Retina (tissue), 1 donor: ENCODE measurements at places on chromosomes 4 and X.

GRCh38 chr4:118289794-118290193 lies 63.0 kb downstream of the PRSS12 start:
- DNase-seq = no peak

GRCh38 chrX:151713849-151714248 lies 2.0 kb upstream of the FATE1 start:
- DNase-seq = no peak

DNA sequence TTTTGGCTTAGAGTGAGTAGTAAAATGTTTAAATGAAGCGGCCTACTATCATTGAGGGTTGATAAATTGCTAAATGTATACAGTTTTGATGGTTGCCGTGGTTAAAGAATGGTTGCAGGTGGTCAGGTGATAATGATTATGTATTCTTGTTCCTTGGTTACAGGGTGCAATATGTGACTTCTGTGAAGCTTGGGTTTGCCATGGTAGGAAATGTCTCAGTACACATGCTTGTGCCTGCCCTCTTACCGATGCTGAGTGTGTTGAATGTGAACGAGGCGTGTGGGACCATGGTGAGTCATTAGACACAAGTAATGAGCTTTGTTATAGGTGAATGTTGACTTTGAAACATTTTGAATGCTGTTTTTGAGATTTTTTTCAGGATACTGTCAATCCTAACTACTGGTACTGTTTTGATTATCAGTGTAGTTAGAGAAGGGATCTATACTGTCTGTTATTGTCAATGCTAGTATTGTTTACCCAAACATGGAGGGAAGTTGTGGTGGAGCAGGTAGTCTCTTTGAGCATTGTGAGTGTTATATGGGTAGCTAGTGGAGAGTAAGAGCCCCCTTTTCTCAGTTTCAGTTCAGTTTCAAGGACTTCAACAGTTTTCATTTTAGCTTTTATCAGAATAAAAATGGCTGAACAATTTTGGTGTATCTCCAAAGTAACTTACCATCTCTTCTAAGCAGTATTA lies 8.9 kb downstream of the ZNF330 start:
- DNase-seq = no peak

GRCh38 chr4:118712872-118713271 lies 27.7 kb downstream of the METTL14 start:
- no peak for DNase-seq

GRCh38 chr4:59570860-59571476 lies 1629.2 kb upstream of the ADGRL3 start:
- DNase-seq = no peak

- DNase-seq = no peak
Measured at GRCh38 chr4:82293304-82293703, 80.5 kb downstream of the HNRNPD start.

DNA sequence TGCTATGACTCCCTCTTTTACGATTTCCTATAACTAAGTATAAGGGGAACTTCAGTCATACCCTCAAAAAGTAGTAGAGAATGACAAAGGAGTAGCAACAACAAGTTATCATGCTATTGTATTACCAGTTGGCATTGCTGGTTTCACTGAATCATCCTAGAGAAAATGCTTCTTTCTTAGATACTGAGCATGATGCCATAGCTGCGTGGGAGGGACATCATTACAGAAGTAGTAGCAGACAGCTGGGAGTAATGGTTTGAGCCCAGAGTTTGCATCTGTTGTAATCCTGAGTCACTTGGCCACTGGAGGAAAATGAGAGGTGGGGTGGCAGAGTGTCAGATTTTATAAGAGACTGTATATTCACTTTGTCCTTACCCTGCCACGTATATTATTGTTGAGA lies 38.6 kb downstream of the MTMR1 start:
- no peak for DNase-seq

- no peak for DNase-seq
Measured at GRCh38 chr4:21645776-21646175, 302.8 kb downstream of the KCNIP4 start.

GRCh38 chrX:65667157-65667502 lies 324 bp upstream of the MSN start:
- DNase-seq = peak; percentile 6

DNA sequence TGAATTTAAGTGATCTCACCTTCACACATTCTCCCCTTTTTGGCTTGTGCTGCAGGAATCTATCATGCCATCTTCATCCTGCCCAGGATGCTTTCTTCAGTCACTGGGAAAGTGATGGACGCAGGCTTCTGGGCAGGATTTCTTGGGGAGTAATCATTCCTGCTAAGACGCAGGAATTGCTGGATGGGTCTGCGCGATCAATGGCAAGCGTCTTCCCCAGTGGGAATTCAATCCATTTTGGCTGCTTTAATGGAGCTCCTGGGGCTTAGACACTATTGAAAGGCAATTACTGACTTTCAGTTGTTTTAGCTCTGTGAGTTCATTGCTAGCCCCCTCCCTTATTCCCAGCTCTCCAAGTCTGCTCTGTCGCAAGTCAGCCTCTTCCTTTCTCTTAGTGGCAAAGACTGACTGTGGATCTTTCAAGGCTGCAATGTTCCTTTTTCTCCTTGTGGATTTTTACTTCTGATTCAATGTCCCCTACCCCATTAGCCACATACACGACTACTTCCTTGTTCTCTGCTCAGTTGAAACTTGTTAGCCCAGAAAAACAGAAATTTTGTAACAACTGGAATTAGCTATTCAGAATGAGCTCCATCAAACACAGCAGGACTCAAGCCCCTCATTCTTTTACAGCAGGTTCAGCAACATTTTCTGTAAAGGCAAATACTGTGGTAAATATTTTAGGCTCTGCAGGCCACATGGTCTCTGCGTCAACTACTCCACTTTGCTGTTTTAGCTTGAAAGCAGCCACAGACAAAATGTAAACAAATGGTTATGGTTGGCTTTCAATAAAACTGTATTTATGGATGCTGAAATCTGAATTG lies 154.9 kb downstream of the ASB9 start:
- DNase-seq = peak; percentile 28

DNA sequence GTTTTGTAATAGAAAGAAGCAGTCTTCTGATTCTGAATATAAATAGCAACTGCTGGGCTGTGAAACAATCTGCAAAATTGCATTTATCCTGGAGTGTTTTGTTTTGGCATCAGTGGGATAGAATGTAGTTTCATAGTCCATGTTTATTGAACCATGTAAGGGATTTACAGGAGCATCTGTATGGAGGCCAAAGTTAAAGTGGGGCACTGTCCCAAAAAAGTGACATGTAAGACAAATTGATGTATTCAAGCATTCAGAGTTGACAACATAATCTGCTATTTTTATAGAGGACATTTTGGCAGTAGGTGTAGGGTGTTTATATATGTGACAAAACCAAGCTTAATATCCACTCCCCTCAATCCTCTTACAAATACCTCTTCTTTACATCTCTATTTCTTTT lies 200.5 kb upstream of the ANK2 start:
- DNase-seq = no peak

DNA sequence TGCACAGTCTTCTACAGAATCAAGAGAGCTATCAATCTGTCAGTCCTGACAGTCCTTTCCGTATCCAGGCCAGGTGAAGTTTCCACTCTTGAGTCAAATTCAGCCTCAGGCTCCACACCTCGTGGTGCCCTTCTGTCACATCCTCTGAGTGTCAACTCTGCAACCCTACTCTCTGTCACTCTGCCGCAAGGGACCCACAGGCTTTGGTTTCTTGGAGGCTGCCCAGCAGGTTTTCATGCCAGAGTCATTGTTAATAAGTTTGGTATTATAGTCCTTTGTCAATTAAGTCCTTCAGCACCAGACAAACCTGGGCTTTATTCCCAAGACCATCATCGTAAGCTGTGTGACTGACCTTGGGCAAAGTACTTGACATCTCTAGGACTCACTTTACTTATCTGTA lies 83.4 kb upstream of the KLHL13 start:
- no peak for DNase-seq

GRCh38 chrX:52359614-52360232 lies 9.1 kb upstream of the XAGE2 start:
- DNase-seq = no peak

DNA sequence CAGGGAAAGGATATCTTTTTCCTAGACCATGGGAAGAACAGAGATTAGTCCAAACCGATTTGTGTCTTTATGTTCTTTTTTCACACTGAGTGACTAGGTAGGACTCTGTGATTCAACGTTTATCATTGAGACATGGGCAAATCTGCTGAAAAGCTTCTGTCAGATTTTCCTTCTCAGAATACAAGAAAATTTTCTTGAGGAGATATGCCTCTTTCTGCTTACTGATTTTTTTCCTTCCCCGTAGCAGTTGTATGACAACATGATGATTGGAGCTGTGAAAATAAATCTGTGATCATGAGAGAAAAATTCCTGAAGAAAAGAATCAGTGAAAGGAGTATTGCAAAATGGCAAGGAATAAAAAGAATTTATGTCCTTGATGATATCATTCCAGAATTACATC lies 130.6 kb upstream of the FAT4 start:
- DNase-seq = no peak

- no peak for DNase-seq
Measured at GRCh38 chr4:81839347-81840042, 367.8 kb upstream of the RASGEF1B start.

DNA sequence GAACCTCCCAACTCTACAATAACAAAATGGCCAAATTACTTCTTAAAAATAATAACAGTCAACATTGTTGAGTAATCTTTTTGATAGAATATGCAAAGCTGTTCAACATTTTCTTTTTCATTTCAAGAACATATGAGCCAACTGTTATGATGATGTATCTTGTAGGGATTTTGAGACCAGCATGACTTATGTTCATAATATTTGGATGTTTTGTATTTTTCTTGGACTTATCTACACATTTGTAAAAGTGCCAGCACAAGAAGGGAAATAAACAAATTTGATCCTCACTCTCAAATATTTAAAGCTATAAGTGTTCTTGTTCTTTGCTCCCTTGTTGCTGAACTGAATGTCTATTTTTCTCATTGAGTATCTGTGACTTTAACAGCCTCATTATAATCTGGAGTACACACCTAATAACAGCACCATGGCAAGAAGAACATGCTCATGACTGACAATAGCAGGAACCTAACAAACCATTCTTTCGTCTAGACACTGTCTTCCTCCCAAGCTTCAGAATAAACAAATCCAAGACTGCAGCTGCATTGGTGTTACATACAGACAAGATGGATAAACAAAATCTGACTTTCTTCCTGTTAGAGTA lies 1049.7 kb downstream of the FAT4 start:
- no peak for DNase-seq

- DNase-seq = no peak
Measured at GRCh38 chr4:8230891-8231290, 31.8 kb downstream of the SH3TC1 start.

DNA sequence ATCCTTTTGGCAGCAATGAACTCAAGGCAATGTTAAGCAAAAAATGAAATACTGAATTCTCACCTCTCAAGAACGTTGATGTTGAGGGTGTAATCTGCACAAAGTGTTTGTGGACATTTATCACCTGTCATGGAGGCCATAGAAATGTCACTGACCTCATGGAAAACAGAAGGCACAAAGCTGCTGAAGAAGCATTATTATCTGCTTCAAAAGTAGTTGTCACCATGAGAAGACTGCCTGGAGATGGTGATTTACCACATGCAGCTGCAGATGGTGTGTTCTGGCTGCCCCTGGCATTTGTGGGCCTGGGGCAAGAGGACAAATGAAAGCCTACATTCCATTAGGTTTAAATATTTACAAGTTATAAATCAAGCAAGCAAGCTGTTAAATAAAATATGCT lies 116.8 kb upstream of the RPS6KA3 start:
- DNase-seq = no peak
